ENCODE measurements at places on chromosomes 2 and 18.

GRCh38 chr2:152678808-152679207 is 38.5 kb downstream of the PRPF40A start:
- DNase-seq = no peak

DNA sequence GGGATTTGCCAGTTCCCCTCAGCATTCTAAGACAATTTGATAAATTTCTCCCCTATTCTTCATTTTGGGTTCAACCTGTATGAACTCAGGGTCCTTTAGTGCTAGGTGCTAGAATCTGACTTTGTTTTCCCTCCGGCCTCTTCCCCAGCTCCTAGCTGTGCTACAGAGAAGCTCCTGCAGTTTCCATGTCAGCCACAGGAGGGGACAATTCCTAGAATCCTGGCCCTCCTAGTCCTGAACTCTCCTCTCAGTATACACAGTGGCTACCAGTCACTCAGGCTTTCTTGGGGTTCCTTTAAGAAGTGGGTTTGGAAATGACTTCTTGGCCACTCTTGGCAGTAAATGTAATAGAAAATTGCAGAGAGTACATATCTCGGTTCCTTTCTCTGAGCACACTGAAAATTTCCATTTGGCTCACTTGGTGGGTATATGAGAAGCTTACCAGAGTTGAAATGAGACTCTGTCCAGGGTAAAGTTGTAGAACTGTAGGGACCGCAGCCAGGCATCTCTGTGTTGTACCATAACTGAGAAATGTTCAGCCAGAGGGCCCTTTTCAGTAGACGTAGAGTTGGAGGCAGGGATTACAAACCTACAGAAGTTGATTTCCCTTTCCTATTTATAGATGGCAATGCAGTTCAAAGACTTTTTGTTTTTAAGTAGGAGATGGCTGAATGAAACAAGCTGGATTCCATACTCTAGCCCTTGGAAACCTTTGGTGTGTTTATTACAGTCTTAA is 5.0 kb upstream of the CHST10 start:
- peak; percentile 70 for DNase-seq

GRCh38 chr2:60602828-60603532 is 49.5 kb upstream of the BCL11A start:
- no peak for DNase-seq

- no peak for DNase-seq
Measured at GRCh38 chr18:23067236-23067635, 68.0 kb upstream of the CABLES1 start.

- peak; percentile 11 for DNase-seq
Measured at GRCh38 chr2:63488118-63488713, 100.1 kb downstream of the WDPCP start.

DNA sequence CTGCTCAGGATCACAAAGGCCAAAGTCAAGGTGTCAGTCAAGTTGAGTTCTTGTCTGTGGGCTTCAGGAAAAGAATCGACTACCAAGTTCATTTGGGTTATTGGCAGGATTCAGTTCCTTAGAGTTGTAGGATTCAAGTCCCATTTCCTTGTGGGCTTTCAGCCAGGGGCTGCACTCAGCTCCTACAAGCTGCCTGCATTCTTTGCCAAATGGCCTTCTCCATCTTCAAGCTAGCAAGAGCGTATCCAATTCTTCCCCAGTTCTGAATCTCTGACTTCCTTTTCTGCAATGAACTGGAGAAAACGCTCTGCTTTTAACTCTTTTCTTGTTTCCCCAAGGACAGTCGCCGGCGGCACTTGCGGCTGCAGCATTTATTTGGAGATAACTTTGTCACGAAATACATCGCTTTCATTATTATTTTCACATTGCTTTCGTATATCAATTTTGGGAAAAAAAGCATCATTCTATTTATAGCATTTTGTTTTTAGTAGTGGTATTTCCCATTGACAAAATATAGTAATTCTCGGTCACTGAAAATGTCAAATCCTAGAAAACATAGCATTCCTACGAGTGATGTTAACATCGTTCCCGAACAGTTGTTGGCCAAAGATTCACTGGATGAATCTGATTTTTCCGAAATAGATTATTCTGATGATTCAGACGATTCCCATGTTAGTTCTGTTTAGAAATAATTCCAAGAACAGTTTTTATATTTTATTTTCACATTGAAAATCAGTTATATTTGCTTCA is 59.6 kb upstream of the SERPINE2 start:
- no peak for DNase-seq

DNA sequence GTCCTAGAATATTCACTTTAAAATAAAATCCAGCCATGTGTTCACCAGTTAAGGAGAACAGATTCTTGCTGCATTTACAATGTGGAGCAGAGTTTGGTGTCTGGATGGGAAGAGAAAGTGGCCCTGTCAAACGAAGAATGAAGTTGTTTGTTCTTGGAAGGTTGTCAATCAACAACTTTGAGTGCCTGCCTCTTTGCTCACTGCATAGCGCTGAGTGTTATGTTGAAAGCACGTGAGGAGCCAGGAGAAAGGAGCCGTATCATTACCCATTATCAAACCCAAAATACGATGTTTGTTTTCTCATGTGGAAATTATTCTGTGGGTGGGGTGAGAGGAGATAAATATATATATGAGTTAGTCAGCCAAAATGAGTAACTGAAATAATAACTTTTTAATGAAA is 492.5 kb upstream of the POU3F3 start:
- no peak for DNase-seq

DNA sequence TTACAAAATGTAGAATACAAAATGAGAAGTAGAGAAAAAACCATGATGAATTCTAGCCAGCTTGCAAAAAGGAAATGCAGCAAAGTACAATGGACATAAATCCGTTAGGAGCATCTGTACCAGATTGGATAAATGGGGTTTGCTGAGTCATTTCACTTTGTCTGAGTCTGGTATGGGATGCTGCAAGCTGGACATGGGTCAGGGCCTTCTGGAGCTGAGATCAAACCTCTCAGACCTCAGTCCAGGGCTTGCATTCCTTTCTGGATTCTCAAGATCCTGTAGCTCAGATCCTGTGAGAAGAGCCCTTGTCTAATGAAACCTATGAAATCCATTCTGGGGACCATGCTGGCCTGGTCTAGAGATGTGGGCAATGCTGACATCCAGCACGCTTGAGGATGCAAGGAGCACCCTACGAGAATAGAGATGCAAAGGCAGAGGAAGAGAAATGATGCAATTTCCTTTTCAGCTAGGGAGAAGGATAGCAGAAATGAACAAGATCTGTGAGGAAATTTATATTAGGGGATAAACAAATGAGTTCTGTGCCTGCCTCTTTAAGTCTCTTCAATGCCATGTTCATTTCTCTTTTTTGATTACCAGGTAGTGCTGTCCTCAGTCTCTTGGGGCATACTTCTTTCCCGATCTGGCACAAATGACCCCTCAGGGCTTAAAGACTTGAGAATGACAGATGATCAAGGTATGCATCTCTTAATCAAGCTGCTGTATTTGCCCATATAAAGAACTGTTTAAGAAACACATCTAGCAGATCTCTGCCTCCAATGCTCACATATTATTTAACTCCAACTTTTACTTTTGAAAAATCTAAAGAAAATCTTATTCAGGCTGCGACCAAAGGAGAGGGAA is 230.4 kb downstream of the MEIS1 start:
- no peak for DNase-seq

GRCh38 chr2:65320042-65320725 is 92.6 kb downstream of the ACTR2 start:
- no peak for DNase-seq

DNA sequence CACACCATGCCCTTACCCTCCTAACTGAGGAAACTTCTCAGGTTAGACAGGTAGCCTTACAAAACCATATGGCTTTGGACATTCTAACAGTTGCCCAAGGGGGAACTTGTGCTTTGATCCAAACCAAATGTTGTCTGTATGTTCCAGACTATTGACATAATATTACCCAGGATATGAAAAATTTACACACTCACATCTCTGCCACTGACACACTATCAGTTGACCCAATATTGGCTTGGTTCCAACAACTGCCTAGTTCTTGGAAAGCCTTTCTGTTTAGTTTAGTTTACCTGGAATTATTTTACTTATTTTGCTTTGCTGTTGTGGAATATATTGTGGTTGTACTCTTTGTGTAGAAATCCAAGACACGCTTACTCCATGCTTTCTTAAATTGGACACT is 178.4 kb downstream of the RNF152 start:
- DNase-seq = no peak

- no peak for DNase-seq
Measured at GRCh38 chr2:64697297-64698176, 43.8 kb upstream of the SERTAD2 start.

- no peak for DNase-seq
Measured at GRCh38 chr2:67806816-67807215, 256.0 kb downstream of the C1D start.

GRCh38 chr2:139946690-139947089 is 1166.5 kb upstream of the NXPH2 start:
- no peak for DNase-seq

GRCh38 chr2:197498937-197499593 is 575 bp downstream of the HSPD1 start:
- peak; percentile 61 for DNase-seq

GRCh38 chr18:59994357-59994756 is 94.6 kb downstream of the PMAIP1 start:
- DNase-seq = no peak

GRCh38 chr2:86157009-86157556 is 38.2 kb downstream of the IMMT start:
- no peak for DNase-seq

GRCh38 chr18:56312551-56313335 is 325.6 kb downstream of the TXNL1 start:
- no peak for DNase-seq

GRCh38 chr2:88113069-88113468 is 14.8 kb downstream of the FABP1 start:
- DNase-seq = no peak

GRCh38 chr2:226892729-226893128 is 56.9 kb downstream of the RHBDD1 start:
- no peak for DNase-seq

GRCh38 chr2:75007061-75007460 is 48.6 kb downstream of the POLE4 start:
- no peak for DNase-seq

DNA sequence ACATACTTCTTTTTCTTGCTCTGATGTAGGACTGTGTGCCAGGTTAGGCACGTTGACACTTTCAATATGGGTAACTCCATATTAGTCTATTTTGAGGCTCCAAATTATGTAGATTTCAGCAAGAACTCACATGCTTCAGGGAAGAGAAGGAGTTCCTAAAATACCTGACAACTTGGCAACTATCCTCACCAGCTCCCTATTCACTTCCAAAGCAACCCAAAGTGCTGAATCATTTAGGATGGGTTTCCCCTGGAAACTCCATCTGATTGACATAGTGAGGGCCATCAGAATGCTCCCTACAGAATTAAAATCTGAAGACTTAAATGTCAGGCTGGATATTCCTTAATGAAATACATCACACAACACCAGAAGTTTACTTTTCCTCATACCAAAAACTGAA is 32.5 kb upstream of the NFU1 start:
- DNase-seq = no peak

DNA sequence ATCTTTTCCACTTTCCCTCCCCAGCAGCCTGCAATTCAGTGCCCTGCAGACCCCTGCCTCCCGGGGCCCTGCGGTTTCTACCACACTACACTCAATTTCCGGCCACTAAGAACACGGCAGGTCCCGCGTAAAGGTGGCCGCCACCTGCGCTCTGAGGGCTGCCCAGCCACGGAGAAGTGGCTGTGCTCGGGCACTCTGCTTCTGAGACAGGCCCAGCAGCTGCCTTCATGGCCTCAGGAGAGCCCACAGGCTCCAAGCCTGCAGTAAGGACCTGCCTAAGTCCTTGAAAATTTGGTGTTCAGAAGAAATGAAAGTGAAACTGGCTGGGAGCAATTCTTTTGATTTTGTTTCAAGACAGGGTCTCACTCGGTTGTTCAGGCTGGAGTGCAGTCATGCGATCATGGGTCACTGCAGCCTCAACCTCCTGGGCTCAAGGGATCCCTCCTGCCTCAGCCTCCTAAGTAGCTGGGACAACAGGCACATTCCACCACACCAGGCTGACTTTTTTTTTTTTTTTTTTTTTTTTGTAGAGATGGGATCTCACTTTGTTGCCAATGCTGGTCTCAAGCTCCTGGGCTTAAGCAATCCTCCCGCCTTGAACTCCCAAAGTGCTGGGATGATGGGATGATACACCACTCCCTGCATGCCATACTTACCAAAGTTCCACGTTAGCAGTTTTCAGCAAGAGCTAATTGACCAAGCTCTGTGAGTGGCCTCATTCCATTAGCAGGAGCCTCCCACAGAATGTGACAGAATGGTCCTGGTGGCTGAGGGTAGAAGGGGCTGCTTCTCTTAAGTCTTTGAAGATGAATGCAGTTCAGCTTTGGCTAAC is 14.6 kb upstream of the ALPP start:
- no peak for DNase-seq

DNA sequence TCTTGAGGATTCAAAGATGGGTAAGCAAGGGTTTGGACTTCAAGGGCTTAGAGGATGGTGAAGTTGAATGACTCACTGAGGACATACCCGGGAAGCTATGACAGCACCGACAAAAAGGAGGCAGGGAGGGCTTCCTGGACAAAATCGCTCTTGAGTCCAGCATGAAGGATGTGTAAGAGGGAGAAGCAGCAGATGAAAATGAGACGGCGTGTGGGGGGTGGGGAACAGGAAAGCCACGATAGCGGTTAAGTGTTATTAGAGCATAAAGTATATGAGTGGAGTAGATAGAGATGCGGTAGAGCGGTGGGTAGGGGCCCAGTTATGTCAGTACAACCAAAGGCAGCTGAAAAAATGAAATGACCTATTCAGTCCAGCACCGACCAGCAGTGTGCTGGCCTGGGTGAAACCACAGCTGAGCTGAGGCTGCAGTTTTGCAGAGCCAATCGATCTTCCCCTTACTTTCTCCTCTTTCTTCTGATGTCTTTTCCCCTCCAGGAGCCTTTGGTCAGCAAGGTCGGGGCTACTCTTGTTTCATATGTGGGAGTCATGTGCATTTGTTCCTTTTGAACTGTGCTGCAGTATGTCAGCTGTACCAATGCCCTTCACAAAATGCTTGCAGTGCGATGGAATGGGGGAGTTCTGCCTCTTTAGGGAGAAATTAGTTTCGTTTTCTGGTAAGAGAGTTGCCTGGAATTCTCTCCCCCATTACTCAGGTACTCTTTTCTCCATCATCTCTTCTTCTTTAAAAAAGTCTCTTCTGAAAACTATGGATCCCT is 2.0 kb upstream of the THUMPD2 start:
- DNase-seq = no peak

DNA sequence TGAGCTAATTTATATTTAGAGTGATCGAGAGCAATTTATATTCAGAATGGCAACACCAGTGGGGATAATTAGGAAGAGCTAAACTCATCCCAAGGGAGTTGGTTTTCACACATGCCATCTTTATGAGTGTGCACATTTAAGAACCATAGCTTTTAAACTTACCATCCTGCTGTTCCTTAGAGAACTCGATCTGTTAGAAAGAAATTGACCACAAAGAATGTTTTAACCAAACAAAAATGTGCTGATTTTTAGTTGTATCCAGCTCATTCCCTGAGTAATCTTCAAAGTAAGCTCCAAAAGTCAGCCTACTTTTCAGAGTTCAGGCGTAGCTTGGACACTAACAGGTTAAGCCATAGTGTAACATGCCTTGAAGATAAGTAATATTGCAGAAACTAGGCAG is 12.6 kb downstream of the MYL1 start:
- no peak for DNase-seq

- DNase-seq = no peak
Measured at GRCh38 chr2:47251404-47251675, 96.2 kb upstream of the STPG4 start.

GRCh38 chr2:101113441-101114267 is 37.5 kb downstream of the TBC1D8 start:
- no peak for DNase-seq

GRCh38 chr18:63890950-63891304 is 3.4 kb downstream of the SERPINB2 start:
- no peak for DNase-seq

- no peak for DNase-seq
Measured at GRCh38 chr2:145543856-145544255, 1023.9 kb upstream of the ZEB2 start.
